ENCODE measurements at places on chromosomes 12 and 14.

- no peak for DNase-seq
Observed at GRCh38 chr12:52247622-52248540, 14.8 kb downstream of the KRT7 start.

- DNase-seq, result no peak
Observed at GRCh38 chr14:78530078-78530477, 359.9 kb downstream of the NRXN3 start.

- DNase-seq, result no peak
Observed at GRCh38 chr14:51447411-51447810, 204.3 kb upstream of the FRMD6 start.

GRCh38 chr12:109706398-109706746, 7.3 kb upstream of the FAM222A start:
- no peak for DNase-seq

DNA sequence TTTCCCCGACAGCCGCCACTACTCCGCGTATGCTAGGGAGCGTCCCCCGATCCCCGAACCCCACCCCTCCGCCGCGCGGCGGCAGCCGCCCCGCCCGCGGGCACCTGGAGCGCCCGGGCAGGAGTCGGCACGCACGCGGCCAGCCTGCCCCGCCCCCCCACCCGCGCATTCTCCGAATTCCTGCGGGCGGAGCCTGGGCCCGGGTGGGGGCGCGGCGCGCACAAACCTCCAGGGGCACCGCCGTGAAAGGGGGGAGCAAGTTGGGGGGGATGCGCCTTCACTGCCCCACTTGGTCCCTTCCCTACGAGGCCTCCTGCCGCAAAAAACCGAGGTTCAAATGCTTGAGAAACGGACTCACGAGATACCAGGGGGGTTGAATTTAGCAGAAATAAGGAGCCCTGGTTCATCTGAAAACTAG, 1.7 kb downstream of the AJUBA start:
- DNase-seq, result no peak

Measured in stimulated activated CD4-positive, alpha-beta T cell treated with anti-CD3 and anti-CD28 coated beads, Interleukin-1b, Interleukin-23, amount 100 ng/mL, for 48 hours (primary cell).